ENCODE measurements at places on chromosomes 11 and 22.

GRCh38 chr11:77082838-77083565 lies 16.2 kb downstream of the CAPN5 start:
- no peak for DNase-seq

DNA sequence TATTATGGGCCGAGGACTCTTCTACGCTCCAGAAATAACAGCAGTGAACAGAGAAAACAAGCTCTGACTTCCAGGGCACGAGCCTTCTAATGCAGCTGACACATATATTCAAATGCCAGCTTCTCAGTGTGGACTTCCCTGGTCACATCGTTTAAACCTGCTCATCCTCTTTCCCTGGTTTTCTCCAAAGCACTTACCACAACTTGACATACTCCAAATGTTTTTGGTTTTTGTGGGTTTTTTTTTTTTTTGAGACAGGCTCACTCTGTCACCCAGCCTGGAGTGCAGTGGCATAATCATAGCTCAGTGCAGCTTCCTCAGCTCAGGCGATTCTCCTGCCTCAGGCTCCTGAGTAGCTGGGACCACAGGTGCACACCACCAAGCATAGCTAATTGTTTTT lies 105.5 kb downstream of the MICAL3 start:
- DNase-seq, result no peak

GRCh38 chr22:46777609-46777970 lies 15.1 kb downstream of the TBC1D22A start:
- DNase-seq, result no peak

- no peak for DNase-seq
These were observed 23.2 kb upstream of the GLYATL1B start for GRCh38 chr11:59062602-59063529.

DNA sequence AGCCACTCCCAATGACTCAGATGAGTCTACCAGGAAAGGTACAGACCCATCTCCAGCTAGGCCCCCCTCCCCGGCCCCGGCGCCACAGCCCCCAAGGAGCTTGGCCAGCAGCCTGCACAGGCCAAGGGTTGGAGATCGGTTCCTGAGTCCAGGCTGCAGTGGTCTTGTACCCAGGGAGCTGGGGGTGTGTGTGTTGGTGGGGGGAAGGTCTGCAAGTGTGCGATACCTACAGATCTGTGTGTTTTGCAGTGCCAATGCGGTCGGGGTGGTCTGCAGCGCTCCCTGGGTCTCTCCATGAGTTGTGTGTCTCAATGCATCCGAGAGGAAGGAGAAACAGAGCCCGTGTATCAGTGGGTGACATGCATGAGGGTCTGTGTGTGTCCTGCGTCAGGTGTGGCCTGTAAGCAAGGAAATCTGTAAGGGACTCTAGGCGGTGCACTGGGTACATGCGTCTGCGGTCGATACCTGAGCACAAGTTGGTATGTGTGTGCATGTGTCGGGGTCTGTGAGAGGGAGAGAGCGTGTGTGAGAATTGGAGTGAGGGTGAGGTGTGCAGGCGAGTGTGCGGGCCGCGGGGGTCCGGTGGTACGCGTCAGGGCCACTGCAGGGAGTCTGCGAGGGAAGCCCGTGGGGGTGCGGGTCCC lies 645 bp downstream of the CDC42BPG start:
- no peak for DNase-seq

DNA sequence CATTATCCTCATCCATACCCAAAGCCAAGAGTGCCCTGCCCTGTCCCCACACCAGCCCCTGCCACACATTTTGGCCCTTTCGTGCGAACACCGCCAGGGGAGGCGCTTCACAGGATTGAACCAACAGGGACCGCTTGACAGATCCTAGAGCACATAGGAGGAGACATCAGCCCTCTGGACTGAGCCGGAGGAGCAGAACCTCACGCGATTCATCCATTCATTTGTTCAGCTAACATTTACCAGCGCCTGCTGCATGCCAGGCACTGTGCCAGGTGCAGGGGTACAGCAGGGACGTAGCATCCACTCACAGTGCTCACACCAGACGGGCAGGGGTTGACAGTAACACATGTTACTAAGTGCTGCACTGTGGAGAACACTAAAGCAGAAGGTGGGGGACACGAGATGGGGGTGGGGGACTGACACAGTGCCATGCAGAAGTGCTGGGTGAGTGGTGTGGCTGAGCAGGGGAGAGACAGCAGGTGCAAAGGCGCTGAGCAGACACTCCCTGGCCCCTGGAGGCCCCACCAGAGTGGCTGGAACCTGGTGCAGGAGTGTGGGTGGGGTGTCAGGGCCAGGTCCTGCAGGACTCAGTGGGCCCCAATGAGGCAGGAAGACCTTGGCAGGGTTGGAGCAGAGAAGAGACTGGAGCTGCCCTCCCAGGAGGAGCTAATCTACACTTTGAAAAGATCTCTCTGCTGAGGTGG lies 3.4 kb downstream of the GNAZ start:
- DNase-seq, result no peak

GRCh38 chr11:109303342-109303741 lies 118.6 kb upstream of the C11orf87 start:
- DNase-seq, result no peak

DNA sequence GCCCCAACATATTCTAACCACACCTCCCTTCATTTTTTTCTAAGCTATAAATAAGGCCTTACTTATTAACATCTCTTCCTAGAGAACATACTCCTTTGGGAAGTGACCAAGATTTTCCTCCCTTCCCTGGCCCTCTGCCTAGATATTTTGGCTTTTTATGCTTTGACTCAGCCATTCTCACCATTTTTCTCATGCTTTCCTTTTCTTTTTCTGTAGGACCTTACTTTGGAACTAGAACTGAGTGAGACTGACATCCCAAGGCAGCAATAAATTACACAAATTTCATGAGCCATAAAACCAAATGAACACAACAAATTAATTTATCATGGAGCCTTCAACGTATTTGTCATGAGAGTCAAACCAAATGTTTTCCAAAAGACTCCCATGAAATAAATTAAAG lies 142.7 kb upstream of the CTSC start:
- no peak for DNase-seq

GRCh38 chr11:120432056-120433018 lies 79.2 kb upstream of the GRIK4 start:
- DNase-seq, result no peak

DNA sequence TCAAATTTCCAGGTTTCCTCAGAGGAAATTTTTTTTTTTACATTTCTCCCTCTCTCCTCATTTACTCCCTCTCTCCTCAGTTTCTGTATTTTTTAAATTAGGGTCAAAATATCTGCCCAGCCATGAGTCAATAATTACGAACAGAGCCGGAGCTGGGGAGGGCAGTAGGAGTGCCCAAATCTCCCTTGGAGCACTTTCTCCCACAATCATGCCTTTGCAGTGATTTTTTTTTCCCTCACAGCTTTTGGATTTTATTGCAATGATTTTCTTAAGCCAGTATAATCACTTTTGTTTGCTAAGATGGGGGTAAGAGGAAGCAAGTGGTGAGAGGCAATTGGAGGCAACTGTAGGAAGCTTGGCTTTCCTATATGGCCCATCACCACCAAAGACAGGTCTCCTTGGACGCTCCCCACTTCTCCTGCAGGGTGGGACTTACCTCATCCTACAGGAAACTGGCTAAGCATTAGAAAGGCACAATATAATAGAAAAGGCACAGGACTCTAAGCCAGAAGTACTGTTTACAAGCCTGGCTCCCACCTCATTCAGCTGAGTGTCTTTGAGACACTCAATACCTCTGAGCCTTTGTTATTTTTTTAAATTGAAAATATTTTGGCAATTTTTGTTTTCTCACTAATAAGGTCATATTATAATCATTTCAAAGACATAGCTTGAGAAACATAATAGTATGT lies 192.6 kb upstream of the PITPNB start:
- no peak for DNase-seq

- DNase-seq, result no peak
These were observed 32.4 kb downstream of the MIF start for GRCh38 chr22:23926561-23926960.

GRCh38 chr11:69372589-69373250 lies 78.8 kb downstream of the MYEOV start:
- no peak for DNase-seq

GRCh38 chr11:21931436-21932101 lies 261.3 kb upstream of the ANO5 start:
- no peak for DNase-seq

- DNase-seq, result peak; percentile 70
These were observed at the start of gene FAM181B for GRCh38 chr11:82733444-82734119. TSS of gene FAM181B (minus strand) at chr11:82733864. CDS start at chr11:82733729, 135 bp downstream.

GRCh38 chr11:1042626-1043562 lies 6.4 kb upstream of the MUC6 start:
- no peak for DNase-seq

DNA sequence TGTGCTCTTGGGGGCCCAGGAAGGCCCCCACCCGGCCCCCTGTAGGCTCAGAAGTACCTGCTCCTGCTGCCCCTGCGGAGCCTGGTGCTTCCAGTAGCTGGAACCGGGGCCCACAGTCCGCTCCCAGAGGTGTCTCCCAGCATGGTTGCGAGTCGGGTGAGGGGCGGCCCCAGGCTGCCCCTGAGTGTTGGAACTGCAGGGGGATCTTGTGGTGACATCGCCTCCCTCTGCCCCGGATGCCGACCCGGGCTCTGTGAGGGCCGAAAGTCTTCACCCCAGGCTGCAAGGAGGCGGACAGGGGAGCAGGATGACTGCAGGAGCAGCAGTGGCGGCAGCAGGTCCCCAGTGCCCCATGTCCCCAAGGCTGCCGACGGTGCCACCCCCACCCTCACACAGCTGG lies 9.5 kb upstream of the PKP3 start:
- no peak for DNase-seq

- DNase-seq, result no peak
These were observed 23.3 kb upstream of the TRIM21 start for GRCh38 chr11:4416816-4417215.

DNA sequence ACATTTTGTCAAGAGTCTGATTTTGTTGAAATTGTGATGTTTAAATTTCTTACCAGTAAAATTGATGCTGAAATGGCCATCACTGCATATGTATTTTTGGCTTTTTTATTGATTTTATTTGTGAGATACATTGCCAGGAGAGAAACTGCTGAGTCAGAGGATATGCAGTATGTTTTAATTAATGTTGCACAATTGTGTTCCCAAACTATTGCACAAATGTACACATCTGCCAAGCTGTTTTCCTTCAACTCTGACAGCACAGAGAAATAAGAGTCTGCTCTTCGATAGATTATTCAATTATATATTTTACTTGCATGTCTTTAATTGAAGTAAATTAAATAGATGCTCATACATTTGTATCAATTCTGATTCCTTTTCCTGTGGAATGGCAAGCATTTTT lies 640.2 kb upstream of the LUZP2 start:
- DNase-seq, result no peak

DNA sequence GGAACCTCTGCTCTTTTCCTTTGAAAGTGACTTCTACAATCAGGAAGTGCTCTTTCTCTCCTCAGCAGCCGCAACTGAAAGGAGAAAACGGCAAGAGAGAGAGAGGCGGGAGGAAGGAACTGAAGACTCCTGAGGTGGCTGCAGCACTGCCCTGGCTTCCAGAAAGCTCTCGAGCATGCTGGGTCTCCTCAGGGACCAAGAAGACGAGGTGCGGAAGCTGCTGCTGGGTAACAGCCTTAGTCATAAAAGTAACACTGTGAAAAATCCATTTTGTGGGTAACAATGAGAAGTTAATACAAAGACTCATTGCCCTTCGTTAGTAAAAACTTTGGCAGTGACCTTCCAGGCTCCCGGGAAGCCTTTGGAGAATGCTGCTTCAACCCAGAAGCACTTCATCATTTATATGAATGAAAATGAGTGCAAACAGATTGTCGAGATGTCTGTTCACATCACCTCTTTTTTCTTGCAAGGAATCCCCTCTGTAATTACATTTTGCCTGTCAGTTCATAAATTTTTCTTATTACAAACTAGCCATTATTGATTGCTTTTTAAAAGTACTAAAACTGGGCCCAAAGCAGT lies 473.4 kb downstream of the SOX6 start:
- DNase-seq, result no peak

DNA sequence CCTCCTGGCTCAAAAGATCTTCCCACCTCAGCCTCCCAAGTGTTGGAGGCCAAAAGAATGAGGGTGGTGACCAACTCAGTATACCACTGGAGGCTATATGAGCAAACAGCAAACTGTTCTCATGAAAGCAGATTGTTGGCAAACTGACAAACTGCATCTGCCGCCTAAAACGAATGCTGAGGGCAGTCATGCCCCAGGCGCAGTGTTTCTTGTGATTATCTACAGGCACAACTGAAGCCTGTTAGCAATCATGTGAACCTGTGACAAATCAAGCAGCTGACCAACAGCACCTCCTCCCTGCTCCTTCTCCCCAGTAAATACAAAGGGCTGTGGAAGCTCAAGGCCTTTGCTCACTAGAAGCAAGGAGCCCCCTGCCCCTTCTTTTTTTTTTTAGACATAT lies 47.8 kb downstream of the BTBD10 start:
- DNase-seq, result no peak

GRCh38 chr11:3905080-3905953 lies 49.9 kb downstream of the STIM1 start:
- no peak for DNase-seq
